Esophagus muscularis mucosa (tissue), 4 donors: ENCODE measurements at places on chromosomes 4 and X. TPM values are rescaled to one million over a fixed set of nuclear protein-coding genes. Genes with fewer than 3 reads are reported as not detected.

The UBE2A gene
- total RNA-seq = 32.5 TPM

The ABLIM2 gene
- 28.5 TPM for total RNA-seq

The TRIM75 gene
- not detected for total RNA-seq

DNA sequence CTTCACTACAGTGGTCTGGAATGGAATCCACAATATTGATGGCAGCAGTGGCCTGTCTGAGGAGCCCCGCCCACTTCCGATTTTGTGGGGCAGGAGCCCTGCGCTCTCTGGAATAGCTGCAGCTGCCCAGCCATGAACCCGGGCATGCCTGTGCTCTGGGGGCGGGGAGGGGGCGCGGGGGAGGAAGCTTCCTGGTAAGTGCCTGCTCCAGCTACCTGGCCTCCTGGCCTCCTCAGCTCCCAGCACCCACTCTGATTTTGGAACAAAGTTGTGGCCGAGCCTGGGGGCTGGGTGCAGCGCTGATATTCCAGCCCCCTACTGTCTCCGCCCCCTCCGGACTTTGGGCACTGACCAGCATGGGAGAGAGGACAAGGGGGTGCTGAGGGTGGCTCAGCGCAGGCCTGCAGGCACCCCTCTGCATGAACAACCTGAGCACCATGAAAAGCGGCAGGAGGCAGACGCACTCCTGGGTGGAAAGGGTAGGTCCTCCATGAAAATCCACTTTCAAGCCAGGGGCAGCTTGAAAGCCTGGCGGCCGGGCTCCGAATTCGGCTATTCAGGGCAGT, 972.7 kb upstream of the AGA start:
- no peaks in the 10 kb centered on the region for H3K27me3 ChIP-seq
- H3K36me3 ChIP-seq = no peaks in the 10 kb centered on the region
- no peak overlapping the region for H3K27ac ChIP-seq
- H3K4me3 ChIP-seq = no peak overlapping the region
- no peaks in the 10 kb centered on the region for H3K4me1 ChIP-seq
- no peak for DNase-seq

GRCh38 chr4:24192018-24192641, 302.3 kb upstream of the PPARGC1A start:
- H3K27me3 ChIP-seq = no peaks in the 10 kb centered on the region
- DNase-seq = no peak
- H3K36me3 ChIP-seq = no peaks in the 10 kb centered on the region
- no peak overlapping the region for H3K27ac ChIP-seq

- no peaks in the 10 kb centered on the region for H3K36me3 ChIP-seq
- no peak overlapping the region for H3K4me3 ChIP-seq
- H3K27ac ChIP-seq = no peak overlapping the region
These were observed 19.3 kb upstream of the SPIN2A start for GRCh38 chrX:57156397-57157049.

- no peak overlapping the region for H3K4me3 ChIP-seq
- no peaks in the 10 kb centered on the region for H3K36me3 ChIP-seq
- H3K4me1 ChIP-seq = no peaks in the 10 kb centered on the region
- H3K27me3 ChIP-seq = no peaks in the 10 kb centered on the region
- DNase-seq = no peak
These were observed 44.1 kb downstream of the DTHD1 start for GRCh38 chr4:36325499-36325898.
